AML-193 (cell line): ENCODE measurements at places on chromosomes 11 and 22.

GRCh38 chr11:128776069-128776423, 82.2 kb downstream of the FLI1 start:
- no peak for DNase-seq

GRCh38 chr11:73335204-73335923, 27.3 kb downstream of the ARHGEF17 start:
- DNase-seq: peak; percentile 56

GRCh38 chr22:23498811-23499798, 81.0 kb downstream of the IGLL1 start:
- no peak for DNase-seq

DNA sequence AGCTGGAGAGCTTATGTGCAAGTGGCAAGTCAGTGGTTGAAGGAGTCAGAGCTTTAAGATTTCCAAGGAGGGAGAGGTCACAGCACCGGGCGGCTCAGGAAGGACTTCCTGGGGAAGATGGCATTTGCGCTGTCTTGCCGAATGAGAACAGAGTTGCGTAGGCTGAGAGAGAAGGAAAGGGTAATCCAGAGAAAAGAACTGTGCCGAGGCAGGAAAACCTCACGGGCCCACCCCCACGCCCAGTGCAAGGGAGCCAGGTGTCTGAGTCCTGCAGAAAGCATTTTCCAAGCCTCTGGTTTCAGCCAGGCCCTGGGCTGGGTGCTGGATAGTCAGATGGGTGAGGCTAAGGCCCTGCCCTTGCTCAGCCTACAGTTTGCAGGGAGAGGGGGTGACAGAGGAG, 3.2 kb upstream of the AP1B1 start:
- DNase-seq: no peak

GRCh38 chr11:85721191-85721590, 35.2 kb upstream of the CCDC89 start:
- DNase-seq: no peak
